ENCODE measurements at places on chromosomes 16 and 17.
A peak's percentile ranks its signal among the peaks of the same experiment; 100 is the strongest.

GRCh38 chr17:49156256-49156655, 23.7 kb downstream of the B4GALNT2 start:
- no peak for DNase-seq

- no peak for DNase-seq
Observed at GRCh38 chr17:53133876-53134275, 688.9 kb upstream of the KIF2B start.

- no peak for DNase-seq
Observed at GRCh38 chr16:29916979-29917378, 9.0 kb downstream of the KCTD13 start.

- DNase-seq = no peak
Observed at GRCh38 chr17:21035406-21035805, 7.4 kb downstream of the USP22 start.

GRCh38 chr17:32852811-32853210, 24.1 kb downstream of the MYO1D start:
- DNase-seq = no peak

DNA sequence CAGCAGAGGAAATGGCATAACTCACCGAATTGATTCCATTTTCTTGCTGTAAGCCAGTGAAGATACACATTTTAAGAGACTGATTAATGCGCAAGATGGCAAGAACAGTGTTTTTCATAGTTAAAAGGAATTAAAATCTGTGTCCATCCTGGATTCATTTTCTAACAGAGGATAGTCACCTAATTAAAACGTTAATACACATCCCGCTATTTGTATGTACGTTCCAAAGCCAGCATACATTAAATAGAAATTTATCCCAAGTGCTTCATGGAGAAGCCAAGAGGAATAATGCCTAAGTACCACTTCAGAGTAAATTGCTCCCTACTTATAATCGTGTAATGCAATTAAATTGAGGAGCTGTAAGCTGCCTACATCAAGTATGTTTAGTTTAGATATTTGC, 49.9 kb downstream of the RBFOX1 start:
- no peak for DNase-seq

DNA sequence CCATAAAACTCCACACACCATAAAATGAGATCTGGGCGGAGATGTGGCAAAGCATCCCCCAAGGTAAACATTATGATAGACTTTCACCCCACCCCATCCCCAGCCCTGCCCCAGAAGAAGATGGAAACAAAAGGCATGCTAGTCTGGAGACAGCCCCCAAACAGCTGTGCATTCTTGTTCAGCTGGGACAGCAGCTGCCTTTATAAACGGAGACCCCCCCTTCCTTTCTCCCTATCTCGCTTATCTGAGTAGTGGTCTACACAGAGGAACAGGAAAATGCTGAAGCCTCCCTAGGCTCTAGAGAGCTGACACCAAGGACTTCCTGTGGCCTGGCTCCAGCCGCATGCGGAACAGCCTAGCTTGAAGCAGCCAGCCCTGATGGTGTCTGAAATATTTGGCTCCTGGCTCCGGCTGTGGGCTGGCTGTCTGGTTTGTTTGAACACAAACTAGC, 190.3 kb upstream of the ANKFN1 start:
- DNase-seq = no peak

- DNase-seq = peak; percentile 60
Observed at GRCh38 chr17:7307686-7308624, 527 bp downstream of the EIF5A start.

- no peak for DNase-seq
Observed at GRCh38 chr16:68596266-68596665, 48.8 kb upstream of the CDH3 start.

DNA sequence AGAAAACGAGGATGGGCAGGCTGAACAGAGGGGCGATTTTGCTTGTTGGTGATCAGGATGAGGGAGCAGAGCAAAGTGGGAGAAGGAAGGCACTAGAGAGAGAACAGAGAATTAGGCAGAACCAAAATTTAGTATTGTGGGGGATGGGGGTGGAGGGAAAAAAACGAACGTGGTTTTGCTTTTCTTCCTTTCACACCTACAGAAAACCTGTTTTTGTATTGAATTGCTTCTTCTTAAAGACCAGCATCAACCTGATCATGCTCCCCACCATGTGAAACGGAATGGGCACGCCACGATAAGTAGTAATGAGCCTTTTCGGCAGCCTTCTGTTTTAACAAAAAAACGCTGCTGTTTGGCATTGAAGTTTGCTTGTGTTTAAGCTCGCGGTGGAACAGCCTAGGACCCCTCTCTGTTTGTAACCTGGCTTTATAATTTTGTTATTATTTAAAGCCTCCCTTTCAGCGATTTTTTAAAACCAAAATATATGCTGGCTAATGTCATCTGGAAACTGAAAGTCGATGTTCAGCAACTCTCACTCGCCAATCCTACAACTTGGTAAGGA, 36.8 kb downstream of the ERCC4 start:
- DNase-seq = peak; percentile 11

DNA sequence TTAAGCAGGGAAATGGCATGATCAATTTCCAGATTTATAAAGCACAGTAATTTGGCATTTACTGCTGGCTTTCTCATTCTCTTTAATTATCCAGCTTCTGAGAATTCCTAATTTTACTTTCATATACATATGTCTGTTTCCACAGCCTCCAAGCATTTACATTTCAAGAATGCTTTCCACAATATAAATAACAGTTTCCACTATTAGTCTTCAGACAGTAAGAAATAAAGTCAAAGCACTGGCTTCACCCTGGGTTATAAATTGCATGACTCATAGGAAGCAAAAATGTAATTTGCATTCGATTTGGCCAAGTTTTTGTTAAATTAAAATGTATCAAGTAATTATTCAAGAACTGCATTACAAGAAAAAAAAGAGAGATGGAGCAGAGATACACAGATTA, 53.5 kb downstream of the MPHOSPH6 start:
- no peak for DNase-seq

DNA sequence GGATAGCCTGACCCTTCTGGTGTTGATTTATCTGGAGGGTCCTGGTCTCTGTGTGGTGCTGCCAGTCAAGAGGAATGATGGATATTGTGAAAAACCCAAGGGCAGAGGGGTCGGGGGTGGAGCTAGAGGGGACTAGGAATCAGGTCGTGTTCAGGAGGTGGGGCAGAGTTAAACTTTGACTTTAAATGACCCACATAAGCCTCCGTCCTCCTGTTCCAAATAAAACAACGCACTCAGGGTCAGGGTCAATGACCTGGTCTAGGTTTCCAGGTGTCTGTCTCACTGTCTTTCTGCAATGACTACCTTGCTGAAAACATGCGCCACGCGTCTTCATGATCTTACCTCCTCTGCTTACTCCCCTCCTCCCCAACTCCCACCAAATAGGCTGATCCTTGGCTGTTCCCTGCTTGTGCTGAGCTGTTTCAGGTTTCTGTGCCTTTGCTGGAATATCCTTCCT, 14.7 kb downstream of the AOC3 start:
- DNase-seq = no peak

DNA sequence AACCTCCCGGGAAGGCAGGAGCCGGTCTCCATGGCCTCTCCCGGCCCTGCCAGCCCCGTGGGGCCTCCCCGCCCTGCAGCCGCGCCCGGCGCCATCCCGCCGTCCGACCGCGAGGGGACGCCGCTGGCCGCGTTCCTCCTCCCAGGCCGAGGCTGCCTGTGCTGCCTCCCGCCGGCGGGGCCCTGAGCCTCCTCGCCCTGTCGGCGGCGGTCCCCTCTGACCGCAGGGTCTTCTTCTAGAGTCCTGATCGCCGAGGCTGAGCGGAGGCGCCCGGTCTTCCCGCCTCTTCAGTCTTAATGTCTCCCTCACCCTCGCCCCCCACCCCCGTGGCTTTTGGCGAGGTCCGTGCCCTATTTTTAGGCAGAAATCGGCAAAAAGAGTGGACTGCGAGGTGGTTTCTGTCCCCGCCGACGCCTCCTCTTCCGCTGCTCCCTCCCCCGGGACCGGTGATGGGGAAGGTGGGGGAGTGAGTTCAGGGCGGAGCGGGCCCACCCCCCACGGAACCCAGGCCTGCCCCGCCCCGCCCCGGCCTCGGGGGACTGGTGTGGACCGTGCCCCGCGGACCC, 794 bp upstream of the CPNE7 start:
- DNase-seq = peak; percentile 74

GRCh38 chr17:77534137-77534536, 393.4 kb downstream of the SEC14L1 start:
- no peak for DNase-seq

GRCh38 chr17:66889480-66890230, 54.7 kb downstream of the CACNG5 start:
- DNase-seq = no peak

- peak; percentile 1 for DNase-seq
Observed at GRCh38 chr16:1786242-1787055, 3.7 kb downstream of the NUBP2 start.

- DNase-seq = no peak
Observed at GRCh38 chr16:85485379-85485778, 127.7 kb upstream of the GSE1 start.

GRCh38 chr17:11589716-11590115, 8.6 kb upstream of the DNAH9 start:
- DNase-seq = no peak

- no peak for DNase-seq
Observed at GRCh38 chr17:28514561-28515002, 8.4 kb downstream of the FOXN1 start.
